Hepatic stellate cell (primary cell): ENCODE measurements at places on chromosomes 6 and 20.

- no peak for DNase-seq
These were observed 124.5 kb upstream of the GJE1 start for GRCh38 chr6:142008016-142008735.

DNA sequence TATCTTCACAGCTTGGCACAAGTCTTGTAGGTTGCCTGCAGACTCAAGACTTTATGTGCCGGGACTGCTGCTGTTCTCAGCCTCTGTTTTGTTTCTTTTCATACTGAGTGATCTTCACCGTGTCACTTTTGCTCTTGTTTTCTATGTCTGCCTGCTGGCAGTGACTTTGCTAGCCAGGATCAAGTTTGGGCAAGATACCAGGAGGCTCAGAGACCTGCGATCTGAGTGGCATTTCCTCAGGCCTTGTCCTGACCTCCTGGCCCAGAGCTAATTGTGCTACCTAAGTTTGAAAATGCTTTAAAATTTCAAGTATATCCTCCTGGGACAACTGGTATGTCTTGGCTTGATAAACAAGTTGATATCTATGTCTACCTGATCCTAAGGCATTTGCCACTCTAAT is 57.2 kb downstream of the DOK5 start:
- DNase-seq = no peak

DNA sequence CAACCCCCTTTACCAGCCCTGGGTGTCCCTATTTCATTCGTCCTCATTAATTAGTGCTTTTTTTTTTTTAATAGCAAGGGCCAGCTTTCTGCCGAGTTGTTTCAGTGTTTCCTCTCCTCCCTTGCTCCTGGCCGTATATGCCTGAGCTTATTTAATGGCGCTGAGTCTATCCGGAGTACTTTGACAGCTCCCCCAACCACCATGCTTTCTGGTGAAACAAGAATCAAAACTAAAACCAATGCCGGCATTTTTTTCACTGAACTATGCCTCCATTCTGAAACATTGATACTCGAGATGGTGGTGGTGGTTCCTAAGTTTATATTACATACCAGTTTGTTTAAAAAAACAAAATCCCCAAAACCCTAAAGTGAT is 1.2 kb downstream of the DCBLD1 start:
- DNase-seq = peak; percentile 53

- DNase-seq = no peak
These were observed 254.4 kb downstream of the NRN1 start for GRCh38 chr6:5752391-5752680.

DNA sequence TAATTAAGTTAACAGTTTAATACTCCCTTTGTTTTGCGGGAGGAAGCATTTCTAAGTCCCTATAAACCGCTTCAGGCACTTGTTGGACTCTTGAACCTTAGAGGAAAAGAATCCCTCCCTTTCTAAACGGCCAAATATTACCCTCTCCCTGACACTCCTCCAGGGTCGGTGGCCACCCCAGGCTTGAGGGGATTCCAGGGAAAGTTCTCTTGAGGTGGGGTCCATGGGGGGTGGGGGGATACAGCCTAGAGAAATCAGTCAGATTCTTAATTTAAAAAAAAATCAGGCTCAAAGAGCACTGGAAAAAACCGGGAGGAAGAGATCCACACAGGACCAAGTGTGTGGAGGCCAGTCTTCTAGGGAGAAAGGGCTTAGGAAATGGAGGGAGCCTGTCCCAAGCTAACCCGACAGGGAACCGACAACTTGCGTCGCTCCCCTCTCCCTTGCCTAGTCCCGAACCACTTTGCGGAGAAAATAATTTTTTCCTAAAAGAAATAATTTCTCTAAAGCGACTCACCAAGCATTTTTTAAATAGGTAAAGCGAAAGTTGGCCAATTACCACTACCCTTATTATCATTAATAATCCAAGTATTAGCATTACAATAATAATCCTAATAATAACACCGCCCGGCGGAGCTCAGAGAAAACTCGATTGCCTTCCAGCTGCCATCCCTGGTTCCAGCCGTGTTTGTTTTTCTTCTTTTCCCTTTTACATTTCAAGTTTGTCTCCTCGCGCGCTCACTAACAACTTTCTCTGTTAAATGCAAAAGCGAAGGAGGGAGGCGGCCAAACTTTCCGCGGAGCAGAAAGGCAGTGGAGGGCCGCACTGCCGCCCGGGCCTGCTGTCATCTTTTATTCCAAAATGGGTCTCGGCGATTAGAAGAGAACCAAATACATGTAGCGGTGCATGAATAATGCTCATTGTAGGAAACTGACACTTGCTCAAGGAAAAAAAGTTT is 4.8 kb downstream of the NR2E1 start:
- DNase-seq = no peak

GRCh38 chr6:111898452-111898851 is 25.2 kb upstream of the FYN start:
- DNase-seq = no peak

- DNase-seq = no peak
These were observed 26.0 kb downstream of the CEBPB start for GRCh38 chr20:50216543-50217206.

- no peak for DNase-seq
These were observed 8.9 kb downstream of the GFOD1 start for GRCh38 chr6:13478525-13478966.

DNA sequence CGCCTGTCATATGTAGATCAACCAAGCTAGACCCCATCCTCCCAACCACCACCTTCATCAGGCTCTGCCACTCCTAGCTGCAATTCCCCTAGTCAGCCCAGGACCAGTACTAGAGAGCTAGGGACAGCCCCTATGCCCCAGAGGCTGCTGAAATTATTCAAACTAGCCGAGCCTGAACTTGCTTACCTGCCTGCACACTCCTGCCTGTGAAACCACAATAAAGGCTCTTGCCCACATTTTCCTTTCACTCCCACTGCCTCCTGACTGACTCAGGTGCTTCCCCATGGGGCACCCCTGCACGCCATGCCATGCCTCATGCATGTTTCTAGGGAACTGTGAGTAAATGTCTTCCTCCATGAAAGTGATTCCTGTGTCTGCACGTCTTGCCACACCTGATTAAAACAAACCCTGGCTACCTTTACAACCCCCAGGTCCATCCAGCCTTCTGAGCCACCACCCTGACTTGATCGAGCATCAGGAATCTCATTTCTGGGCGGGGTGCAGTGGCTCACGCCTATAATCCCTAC is 66.5 kb upstream of the IER3 start:
- no peak for DNase-seq

- peak; percentile 2 for DNase-seq
These were observed 125.3 kb downstream of the REV3L start for GRCh38 chr6:111357705-111358104.

DNA sequence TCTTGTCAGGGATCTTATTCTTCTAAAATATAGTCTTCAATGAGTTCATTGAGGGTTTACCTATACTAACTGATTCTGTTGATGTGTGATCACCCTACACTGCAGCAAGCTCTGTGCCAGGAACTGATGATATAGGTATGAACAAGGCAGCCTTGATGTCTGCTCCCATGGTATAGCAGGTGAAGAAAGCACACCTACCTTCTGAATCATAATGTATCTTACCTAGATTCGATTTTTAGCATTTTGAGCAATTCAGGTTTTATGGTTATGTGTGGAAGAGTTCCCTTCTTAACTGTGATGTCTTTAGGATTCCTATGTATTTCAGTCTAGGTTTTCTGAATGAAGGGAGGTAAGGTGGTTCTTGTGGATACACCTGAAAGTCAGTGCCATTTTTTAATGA is 223.0 kb downstream of the DOK5 start:
- DNase-seq = no peak

- no peak for DNase-seq
These were observed 108.2 kb upstream of the LOC128125822 start for GRCh38 chr6:63464060-63464459.

- DNase-seq = no peak
These were observed 85.2 kb downstream of the CDH26 start for GRCh38 chr20:60043435-60043834.

DNA sequence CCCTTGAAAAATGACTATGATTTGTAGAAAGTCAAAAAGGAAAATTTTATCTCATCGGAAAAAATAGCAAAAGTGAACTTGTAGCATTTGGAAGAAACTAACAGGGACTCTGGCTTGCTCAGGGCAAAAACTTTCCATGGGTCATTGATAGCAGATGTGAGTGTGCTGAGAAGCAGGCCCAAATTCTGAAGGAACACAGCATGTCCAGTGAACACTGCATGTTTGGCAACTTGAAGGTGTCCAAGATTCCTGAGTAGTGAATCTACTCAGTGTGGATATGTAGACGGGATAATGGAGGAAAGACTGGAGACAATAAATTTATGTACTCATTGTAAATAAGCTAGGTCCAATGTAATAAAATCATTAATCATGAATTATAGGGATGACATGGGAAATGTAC is 8.2 kb downstream of the SLC17A2 start:
- DNase-seq = no peak

- DNase-seq = no peak
These were observed 20.9 kb downstream of the DLL1 start for GRCh38 chr6:170269846-170270541.

GRCh38 chr20:4100679-4101078 is 85.3 kb upstream of the RNF24 start:
- DNase-seq = no peak

DNA sequence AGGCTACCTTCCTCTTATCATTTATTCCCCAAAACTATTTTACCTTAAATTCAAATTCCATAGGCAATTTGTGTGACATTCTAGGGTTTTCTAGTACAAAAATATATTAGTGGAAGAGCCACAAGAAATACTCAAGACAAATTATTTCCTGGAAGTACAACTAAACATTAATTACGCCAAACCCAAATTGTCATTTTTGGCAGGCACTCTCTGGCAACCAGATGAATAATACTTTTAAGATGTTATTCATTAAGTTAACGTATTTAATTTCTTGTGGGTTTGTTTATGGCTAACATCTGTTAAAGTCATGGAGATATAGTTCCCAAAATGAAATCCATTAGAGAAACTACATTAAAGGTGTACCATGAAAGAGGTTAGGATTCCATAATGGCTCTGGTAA is 40.5 kb downstream of the HMGN3 start:
- no peak for DNase-seq

DNA sequence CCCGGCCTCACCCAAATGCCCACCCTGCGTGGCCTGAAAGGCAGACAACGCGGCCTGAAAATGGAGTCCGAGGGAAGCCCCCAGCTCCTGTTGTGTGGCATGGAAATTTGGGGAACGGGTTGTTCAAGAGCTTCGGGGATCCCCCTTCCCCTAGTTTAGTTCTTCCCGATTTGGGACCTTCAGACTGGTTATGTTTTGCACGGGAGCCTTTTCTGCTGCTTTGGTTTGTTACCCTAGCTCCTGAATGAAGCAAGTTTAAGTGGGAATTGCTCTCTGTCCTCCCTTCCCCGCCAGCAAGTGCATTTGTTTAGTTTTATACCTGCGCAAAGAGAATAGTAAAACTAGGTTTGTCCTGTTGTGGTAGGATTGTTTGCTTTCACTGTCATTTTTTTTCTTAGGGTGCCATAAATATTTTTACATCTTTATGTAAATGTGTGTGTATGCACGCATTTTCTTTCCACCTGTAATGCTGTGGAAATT is 604 bp downstream of the SH3BGRL2 start:
- no peak for DNase-seq

DNA sequence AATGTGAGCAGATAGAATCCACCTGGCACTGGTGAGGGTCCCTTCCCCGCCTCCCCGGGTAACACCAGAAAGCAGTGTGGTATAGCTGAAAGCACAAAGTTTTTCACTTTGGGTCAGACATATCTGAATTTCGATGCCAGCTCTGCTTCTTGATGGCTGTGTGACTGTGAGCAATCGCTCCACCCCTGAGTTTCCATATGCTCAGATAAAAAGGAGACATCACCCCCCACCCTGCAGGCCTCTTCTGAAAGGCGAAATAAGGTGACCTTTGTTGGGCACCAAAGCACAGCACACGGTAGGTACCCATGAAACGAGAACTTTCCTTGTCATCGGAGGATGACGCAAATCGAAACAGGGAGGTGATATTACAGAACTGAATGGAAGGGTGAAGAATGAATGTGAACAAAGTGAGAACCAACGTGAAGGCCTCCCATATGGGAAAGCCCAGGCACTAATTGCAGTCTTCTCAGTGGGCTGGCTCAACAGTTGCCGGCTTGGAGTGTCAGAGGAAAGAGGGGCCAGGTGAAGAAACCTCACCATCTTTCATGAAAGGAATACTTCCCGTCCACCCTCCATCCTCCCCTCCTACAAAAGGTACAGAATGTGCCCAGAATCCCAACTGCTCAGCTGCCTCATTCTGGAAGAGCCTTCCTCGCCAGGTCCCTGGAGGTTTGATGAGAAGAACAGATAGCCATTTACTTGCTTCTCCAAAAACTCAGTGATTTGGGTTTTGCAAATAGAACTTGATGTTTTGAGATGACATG is 61.8 kb downstream of the NFATC2 start:
- no peak for DNase-seq

DNA sequence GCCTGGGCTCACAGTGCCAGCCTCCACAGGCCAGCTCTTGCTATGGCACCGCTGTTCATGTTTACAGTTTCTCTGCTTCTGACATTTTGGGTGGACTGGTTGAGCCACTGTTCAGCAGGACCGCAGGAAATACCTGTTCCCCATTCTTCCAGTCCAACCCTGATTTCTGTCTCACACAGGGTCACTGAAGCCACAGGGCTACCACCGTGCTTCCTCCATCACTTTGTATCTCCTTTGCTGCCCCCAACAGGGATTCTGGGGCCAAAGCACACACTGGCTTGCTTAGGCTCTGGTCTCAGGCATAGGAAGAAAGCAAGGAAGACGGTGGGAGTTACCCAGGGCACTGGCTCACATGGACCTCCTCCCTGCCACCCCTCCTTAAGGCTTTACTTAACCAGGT is 164.5 kb downstream of the UNC5CL start:
- no peak for DNase-seq

DNA sequence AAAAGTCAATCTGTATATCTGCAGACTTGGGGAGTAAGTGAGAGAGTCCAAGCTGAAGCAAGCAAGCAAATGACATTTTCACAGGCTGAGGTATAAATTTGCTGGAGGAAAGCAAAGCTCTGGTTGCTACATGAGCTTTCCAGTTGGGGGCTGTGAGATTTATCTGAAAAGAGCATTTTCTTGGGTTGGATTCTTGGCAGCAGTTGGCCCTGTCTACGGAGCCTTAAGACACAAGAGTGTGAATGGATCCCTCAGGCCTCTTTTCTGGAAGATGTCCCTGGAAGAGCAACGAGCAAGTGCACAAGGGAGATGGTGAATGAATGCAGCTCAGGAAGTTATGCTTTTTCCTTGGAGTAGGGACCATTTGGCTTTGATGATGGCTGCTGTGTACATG is 30.8 kb downstream of the ISM1 start:
- DNase-seq = no peak

DNA sequence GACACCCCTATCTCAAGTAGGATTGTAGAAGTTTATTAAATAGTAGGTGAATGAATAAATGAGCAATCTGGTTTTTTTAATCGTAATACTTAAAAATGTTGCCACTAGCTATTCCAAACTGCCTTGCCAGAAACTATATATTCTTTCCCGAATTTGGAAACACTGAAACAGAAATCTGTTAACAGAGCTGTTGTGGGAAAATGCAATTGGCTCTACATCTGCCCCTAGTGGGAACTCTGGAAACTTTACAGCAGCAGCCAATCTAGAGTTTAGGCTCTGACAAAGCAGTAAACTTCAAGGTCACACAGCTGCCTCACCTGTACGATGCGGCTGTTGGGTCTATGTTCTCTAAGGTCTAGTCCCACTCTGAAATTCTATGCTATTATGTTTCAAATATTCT is 41.7 kb downstream of the SYNE1 start:
- no peak for DNase-seq

- DNase-seq = no peak
These were observed 402.5 kb downstream of the PLCB1 start for GRCh38 chr20:8534368-8535160.
